Activated naive CD4-positive, alpha-beta T cell treated with anti-CD3 and anti-CD28 coated beads, Interleukin-2, amount 50 U/mL, for 72 hours (primary cell): ENCODE measurements at places on chromosomes 4 and X. TPM values are rescaled to one million over a fixed set of nuclear protein-coding genes. Genes with fewer than 3 reads are reported as not detected.

The CABS1 gene
- not detected for total RNA-seq

- DNase-seq, result no peak
Measured at GRCh38 chr4:164027805-164028204, 533.3 kb downstream of the TMA16 start.

- DNase-seq, result no peak
Measured at GRCh38 chr4:108919226-108919893, 156.5 kb upstream of the ETNPPL start.

DNA sequence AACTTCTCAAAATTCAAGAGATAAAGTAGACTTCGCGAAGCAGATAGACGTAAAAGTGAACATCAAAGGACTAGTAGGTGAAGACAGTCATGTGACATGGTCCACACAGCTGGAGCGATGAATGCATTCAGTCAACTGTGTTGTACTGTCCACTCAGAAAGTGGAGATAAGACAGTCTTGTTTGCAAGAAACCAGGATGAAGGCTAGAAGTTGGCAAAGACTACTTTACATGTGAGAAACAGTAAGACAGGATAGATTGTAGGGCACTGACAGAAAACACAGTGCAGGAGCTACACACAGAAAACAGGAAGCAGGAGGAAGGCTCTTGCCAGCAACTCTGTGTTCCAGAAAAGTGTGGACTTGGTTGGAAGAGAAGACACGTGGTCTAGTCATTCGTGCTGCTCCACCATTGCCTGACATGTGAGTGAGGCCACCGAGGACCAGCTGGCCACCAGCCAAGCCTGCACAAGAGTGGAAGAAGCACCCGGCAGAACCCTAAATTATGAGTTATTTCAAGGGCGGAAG lies 78.9 kb downstream of the FAT1 start:
- DNase-seq, result no peak

DNA sequence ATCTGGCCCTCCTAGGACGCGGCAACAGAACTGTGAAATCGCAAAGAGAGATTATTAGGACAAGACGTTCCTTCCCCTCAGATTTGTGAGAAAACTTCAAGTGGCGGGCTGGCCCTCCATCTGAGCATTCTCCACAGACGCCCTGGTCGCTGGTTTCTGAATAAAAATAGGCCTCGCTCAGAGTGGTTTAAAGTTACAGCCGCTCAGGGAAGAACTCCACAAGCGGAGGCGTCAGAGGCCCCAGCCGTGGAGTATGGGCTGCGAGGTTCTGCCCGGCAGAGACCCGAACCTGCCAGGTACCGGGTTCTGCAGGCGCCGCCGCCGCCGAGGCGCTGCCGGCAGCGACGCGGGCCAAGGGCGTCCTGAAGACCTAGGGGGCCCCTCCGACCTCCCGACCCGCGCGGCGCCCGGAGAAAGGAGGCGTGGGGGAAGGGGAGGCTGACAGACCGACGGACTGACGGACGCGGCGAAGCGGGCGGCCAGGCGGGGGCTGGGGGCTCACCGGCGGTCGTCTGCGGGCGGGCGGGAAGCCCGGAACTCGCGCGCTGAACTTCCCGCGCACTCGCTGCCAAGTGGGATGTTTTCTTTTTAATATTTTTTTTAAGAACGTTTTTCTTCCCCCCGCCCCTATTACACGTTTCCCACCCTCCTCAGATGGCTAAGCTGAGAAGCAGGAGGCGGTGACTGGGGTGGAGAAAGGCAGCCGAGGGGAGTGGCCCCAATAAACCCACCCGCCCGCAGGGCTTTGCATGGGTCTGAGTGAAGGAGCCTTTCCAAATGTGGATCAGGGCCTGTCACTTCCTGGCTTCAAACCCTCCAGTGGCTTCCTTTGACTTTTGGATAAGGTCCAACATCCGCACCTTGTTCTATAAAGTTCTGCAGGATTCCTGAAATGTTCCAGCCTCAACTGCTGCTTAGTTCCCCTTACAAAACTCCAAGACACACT lies at the start of gene PABPC4L:
TSS of gene PABPC4L (minus strand) at position 574 of the 946 bp plus-strand sequence. CDS start 770 bp downstream, outside the sequence.
- no peak for DNase-seq
